ENCODE measurements at places on chromosomes 5 and 9. TPM values are rescaled to one million over a fixed set of nuclear protein-coding genes. Genes with fewer than 3 reads are reported as not detected.
A peak's percentile ranks its signal among the peaks of the same experiment; 100 is the strongest.

The LMX1B gene
- 33.6 TPM for total RNA-seq

The PCDH1 gene
- total RNA-seq, result 22.8 TPM

The LEAP2 gene
- total RNA-seq, result 2.5 TPM

The ENC1 gene
- total RNA-seq, result 96.8 TPM

The CDKN2B-AS1 gene
- total RNA-seq, result 1.5 TPM

- peaks cover 26% of the 10 kb centered on the region for H3K27me3 ChIP-seq
- DNase-seq, result no peak
- no peak overlapping the region for H3K27ac ChIP-seq
Observed at GRCh38 chr5:6492934-6493333, 44.3 kb downstream of the UBE2QL1 start.

DNA sequence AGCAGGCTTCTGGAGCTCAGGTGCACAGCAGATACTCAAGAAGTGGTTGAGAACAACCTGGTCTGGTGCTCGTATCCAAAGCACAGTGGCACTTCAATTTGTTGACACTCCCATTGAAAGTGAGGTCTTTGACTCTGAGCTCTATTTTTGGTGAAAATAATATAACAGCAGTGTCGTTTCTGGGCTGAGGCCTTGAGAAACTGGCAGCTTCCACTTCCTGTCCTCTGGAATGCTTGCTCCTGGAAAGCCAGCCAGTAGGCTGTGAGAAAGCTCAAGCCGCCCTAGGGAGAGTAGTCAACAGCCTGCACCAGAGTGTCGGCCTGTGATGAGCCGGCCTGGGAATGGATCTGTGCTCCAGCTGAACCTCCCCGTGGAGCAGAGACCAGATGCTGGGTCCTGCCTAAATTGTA is 6.8 kb upstream of the SUSD3 start:
- no peaks in the 10 kb centered on the region for H3K36me3 ChIP-seq
- H3K4me3 ChIP-seq, result no peak overlapping the region
- no peak overlapping the region for H3K27ac ChIP-seq
- peaks cover 7% of the 10 kb centered on the region for H3K4me1 ChIP-seq

DNA sequence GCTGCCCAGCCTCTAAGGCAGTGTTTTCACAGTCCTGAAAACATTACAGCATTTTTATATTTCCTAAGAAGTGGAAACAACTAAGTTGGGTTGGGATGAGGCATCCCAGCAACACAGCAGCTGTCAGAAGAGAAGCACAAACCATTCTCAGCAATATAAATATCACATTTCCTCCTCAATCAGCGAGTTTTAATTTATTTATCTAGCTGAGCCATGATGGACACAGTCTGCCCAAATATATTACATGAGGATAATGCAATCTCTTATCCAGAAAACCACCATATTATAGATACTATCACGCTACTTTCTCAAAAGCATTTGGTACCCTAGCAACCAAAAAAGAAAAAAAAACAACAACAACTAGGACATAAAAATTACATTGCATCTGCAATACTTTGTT is 158.5 kb downstream of the FSTL4 start:
- H3K36me3 ChIP-seq, result no peaks in the 10 kb centered on the region
- H3K4me1 ChIP-seq, result peaks cover 18% of the 10 kb centered on the region
- H3K4me3 ChIP-seq, result no peak overlapping the region
- H3K27ac ChIP-seq, result no peak overlapping the region
- DNase-seq, result no peak

DNA sequence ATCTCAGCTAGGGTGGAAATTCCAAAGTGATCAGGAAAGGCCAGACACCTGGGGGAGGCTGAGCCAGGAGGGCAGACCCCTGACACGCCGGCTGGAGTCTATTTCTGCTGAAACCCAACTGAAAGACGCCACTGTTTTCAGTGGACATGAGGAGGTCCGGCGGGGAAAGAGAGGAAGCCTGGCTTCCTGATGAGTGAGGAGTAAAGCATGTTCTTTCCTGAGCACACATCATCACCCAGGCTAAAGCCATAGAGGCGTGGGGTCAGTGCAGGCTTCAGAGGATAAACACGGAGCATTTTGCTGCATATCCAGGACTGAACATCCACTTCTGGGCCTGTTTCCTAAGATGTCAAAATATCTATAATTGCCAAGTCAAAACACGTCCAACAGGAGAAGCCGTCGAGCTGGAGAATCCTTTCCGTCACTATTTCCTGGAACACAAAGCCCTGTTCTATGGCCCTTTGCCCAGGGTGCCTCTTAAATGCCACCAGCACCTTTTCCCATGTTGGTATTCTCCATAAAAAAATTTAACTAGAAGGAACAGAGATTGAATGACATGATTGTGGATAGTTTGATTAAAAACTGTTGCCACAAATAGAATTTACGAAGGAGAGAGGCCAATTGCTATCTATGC is 597.9 kb upstream of the ADAMTS16 start:
- DNase-seq, result no peak
- H3K4me1 ChIP-seq, result peaks cover 19% of the 10 kb centered on the region
- no peak overlapping the region for H3K4me3 ChIP-seq
- H3K27ac ChIP-seq, result no peak overlapping the region
- no peaks in the 10 kb centered on the region for H3K36me3 ChIP-seq
- H3K27me3 ChIP-seq, result peaks cover 29% of the 10 kb centered on the region

GRCh38 chr9:8221462-8221861 is 421.9 kb upstream of the DMAC1 start:
- peaks cover 12% of the 10 kb centered on the region for H3K4me1 ChIP-seq
- H3K27ac ChIP-seq, result no peak overlapping the region
- no peak overlapping the region for H3K4me3 ChIP-seq
- no peaks in the 10 kb centered on the region for H3K27me3 ChIP-seq

DNA sequence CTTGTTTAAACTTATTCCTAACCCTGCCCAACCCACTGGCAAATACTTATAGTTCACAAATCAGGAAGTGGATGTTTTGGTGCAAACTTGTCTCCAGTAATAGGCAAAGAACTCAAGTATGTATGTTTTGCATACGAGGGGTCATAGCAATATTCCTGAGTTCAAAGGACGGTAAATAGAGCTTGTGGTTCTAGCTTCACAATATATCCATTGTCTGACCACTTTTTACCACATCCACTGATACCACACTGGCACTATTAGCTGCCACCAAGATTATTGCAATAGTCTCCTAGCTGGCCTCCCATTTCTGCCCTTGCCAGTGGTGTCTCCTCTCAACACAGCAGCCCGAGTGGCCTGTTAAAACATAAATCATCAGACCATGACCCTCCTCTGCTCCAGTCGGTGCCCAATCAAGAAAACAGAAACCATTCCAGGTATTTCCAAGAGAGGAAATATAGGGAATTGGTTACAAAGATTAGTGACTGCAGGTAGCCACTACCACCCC is 17.0 kb downstream of the GRXCR2 start:
- peaks cover under 1% of the 10 kb centered on the region for H3K27me3 ChIP-seq
- H3K4me1 ChIP-seq, result peaks cover 22% of the 10 kb centered on the region
- H3K36me3 ChIP-seq, result no peaks in the 10 kb centered on the region
- peak overlapping the region; percentile 91 for H3K27ac ChIP-seq
- peak overlapping the region; percentile 84 for H3K4me3 ChIP-seq

DNA sequence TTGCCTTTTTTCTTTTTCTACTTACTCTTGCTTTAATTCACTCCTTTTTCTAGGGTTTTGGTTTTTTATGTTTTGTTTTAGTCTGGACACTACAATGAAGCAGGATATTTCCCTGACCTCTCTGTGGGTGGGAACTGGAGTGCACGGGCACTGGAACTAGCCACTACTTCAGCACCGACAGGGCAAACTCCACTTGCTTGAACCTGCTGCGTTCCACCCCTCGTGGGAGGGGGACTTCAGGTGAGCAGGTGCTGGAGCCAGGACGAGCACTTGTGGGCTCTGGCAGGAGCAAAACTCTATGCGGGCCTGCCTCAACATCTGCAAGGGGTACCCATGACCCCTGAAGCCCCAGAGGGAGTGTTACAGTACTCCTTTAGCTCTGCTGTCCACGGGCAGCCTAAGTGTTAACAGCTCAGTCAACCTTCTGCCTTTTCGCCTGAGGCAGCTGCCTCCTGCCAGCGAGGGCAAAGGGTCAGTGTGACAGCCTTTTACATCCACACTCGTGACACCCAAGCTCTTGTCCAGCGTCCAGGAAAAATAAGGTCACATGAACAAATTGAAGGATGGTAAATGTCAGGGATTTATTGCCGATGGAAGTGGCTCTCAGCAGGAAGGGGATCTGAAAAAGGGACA is 144.1 kb upstream of the NFIL3 start:
- H3K4me1 ChIP-seq, result peaks cover 9% of the 10 kb centered on the region
- DNase-seq, result no peak
- no peak overlapping the region for H3K4me3 ChIP-seq
- no peaks in the 10 kb centered on the region for H3K36me3 ChIP-seq
- peaks cover 3% of the 10 kb centered on the region for H3K27me3 ChIP-seq

DNA sequence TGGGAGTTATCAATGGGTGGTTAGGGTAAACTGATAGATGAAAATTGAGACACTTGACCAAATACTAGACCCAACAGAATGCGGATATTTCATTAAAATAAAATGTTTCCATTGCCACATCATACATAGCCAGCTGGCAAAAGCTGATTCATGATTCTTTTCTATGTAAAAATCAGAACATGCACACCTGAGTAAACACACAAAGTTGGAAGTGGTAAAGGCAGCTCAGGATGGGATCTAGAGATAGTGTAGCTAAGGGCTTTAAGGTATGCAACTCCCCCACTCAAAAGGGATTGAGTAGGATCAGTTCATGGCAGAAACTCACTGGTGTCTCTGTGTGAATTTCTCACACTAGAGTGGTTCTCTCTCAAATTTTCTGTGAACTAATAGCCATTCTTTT is 541.1 kb upstream of the GRAMD2B start:
- H3K4me3 ChIP-seq, result no peak overlapping the region
- H3K27me3 ChIP-seq, result peaks cover 8% of the 10 kb centered on the region
- no peak overlapping the region for H3K27ac ChIP-seq
- H3K36me3 ChIP-seq, result no peaks in the 10 kb centered on the region

GRCh38 chr9:81601639-81602623 is 87.4 kb downstream of the TLE1 start:
- H3K27ac ChIP-seq, result no peak overlapping the region
- H3K27me3 ChIP-seq, result peaks cover 5% of the 10 kb centered on the region
- no peak for DNase-seq
- H3K4me1 ChIP-seq, result peaks cover 36% of the 10 kb centered on the region
- H3K4me3 ChIP-seq, result no peak overlapping the region

DNA sequence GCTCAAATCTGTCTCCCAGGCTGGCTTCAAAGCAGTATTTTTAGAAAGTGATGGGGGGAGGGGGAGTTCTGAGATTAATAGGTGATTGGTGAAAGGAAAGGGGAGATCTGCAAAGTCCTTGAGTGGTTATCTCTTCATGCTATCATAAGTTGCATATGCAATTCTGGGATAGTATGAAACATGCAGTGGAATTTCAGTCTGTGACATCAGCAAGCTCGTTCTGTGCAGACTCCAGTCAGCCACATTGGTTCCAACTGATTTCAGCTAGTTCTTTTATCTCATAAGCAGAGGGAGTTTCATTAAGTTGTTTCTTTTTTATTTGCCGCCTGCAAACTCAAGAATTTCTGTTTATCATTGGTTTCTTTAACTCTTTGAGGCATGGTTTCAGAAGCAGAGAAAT is 180.5 kb upstream of the SH3GL2 start:
- no peak overlapping the region for H3K27ac ChIP-seq
- peaks cover 9% of the 10 kb centered on the region for H3K36me3 ChIP-seq
- no peak for DNase-seq
- peaks cover 10% of the 10 kb centered on the region for H3K27me3 ChIP-seq
- no peak overlapping the region for H3K4me3 ChIP-seq
- no peaks in the 10 kb centered on the region for H3K4me1 ChIP-seq

- peaks cover 3% of the 10 kb centered on the region for H3K36me3 ChIP-seq
- peaks cover 3% of the 10 kb centered on the region for H3K27me3 ChIP-seq
- DNase-seq, result no peak
- H3K27ac ChIP-seq, result no peak overlapping the region
- H3K4me3 ChIP-seq, result no peak overlapping the region
Observed at GRCh38 chr9:113502427-113503034, 39.0 kb downstream of the RGS3 start.

DNA sequence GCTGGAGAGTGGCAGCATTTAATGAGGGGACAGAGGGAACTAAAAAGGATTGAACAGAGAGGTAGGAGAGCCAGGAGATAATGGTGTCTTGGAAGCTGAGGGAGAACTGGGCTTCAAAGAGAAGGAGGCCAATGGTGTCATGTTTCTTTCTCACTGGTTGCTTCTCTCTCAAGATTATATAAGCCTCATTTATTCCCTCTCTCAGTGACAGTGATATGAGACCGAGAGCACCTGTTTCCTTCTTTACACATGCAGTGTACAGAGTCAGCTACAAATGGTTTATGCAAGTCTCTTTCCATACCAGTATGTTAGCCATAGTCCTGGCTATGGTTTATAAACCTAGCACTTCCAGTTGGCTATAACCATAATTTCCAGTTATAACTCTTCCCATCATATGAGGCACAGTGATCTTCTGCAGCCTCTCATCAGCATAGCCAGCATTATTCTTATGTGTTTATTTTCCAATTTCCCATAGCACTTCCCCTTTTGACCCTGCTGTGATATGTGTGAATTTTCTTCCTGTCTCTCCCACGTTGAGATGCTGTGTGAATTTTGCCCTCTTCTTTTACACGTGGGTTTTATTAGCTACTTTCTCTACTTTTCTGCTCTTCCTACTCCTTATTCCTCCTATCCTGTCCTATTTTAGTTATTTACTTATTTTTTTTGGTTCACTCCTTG is 71.2 kb downstream of the UNC13B start:
- peaks cover 3% of the 10 kb centered on the region for H3K36me3 ChIP-seq
- peaks cover 7% of the 10 kb centered on the region for H3K4me1 ChIP-seq
- no peak overlapping the region for H3K4me3 ChIP-seq
- no peak for DNase-seq
- H3K27me3 ChIP-seq, result no peaks in the 10 kb centered on the region
- H3K27ac ChIP-seq, result no peak overlapping the region

GRCh38 chr9:86788456-86788855 is 158.8 kb downstream of the GAS1 start:
- peaks cover 31% of the 10 kb centered on the region for H3K4me1 ChIP-seq
- no peaks in the 10 kb centered on the region for H3K36me3 ChIP-seq
- no peak overlapping the region for H3K4me3 ChIP-seq
- H3K27ac ChIP-seq, result no peak overlapping the region
- H3K27me3 ChIP-seq, result peaks cover 19% of the 10 kb centered on the region

- DNase-seq, result no peak
- H3K27me3 ChIP-seq, result no peaks in the 10 kb centered on the region
- no peaks in the 10 kb centered on the region for H3K36me3 ChIP-seq
- no peak overlapping the region for H3K4me3 ChIP-seq
- H3K4me1 ChIP-seq, result no peaks in the 10 kb centered on the region
- H3K27ac ChIP-seq, result no peak overlapping the region
Observed at GRCh38 chr5:88021141-88021540, 247.5 kb downstream of the TMEM161B start.

All from type B pancreatic cell (in vitro differentiated cells).